Lung (tissue), 17 donors: ENCODE measurements at places on chromosomes 7 and 10. TPM values are rescaled to one million over a fixed set of nuclear protein-coding genes. Genes with fewer than 3 reads are reported as not detected.

GRCh38 chr7:133275008-133275407 lies 22.1 kb downstream of the EXOC4 start:
- no peaks in the 10 kb centered on the region for H3K4me1 ChIP-seq
- no peak overlapping the region for H3K4me3 ChIP-seq
- H3K36me3 ChIP-seq, result peaks cover 3% of the 10 kb centered on the region
- no peaks in the 10 kb centered on the region for H3K27me3 ChIP-seq
- no peak overlapping the region for H3K27ac ChIP-seq

- no peaks in the 10 kb centered on the region for H3K27me3 ChIP-seq
- peaks cover 4% of the 10 kb centered on the region for H3K36me3 ChIP-seq
- H3K4me1 ChIP-seq, result no peaks in the 10 kb centered on the region
- no peak for DNase-seq
Observed at GRCh38 chr10:114869520-114869892, 47.9 kb downstream of the FHIP2A start.

DNA sequence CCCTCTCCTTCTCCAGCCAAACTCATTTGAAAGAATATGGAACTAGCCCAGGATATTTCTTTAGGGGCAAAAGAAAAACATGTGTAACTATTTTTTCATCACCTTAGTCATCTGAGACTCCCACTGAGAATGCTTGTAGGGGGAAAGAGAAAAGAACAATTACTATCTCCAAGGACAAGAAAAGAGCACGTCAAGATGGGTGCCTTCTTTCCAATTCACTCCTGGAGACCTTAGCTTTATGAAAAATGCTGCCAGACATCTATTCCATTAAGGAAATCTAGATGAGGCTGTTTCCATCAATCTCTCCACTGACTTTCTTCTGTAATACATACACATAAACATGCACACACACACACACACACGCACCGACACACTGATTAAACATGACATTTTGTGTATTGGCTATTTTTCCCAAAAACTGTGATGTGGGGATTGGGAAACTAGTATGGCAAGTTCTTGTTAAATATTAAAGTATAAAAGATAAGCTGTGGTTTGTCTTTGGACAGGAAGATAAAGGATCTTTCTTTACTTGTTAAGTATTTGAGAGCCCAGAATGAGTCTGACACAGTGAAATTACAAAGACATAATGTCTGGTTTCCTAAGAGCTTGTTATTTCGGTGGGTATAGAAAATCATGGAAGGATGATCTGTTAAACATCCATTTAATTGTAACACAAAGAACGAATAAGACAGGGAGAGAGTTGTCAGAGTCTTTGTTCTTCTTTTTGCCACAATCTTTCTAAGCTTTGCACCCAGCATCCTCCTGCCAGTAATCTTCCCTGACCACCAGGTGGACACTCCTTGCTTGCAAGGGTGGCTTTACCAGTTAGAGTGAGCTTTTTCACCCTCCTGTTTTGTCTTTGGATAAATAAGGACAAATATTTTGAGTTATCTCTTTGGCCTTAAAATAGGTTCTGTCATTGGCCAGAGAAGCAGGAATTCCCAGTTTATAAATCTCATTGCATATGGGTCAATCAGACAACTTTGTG lies 177.3 kb upstream of the TMEM72 start:
- no peaks in the 10 kb centered on the region for H3K4me1 ChIP-seq
- peak; percentile 41 for DNase-seq
- no peak overlapping the region for H3K27ac ChIP-seq
- no peaks in the 10 kb centered on the region for H3K36me3 ChIP-seq

GRCh38 chr10:95341716-95342130 lies 50.9 kb upstream of the PDLIM1 start:
- H3K36me3 ChIP-seq, result peaks cover 7% of the 10 kb centered on the region
- no peak overlapping the region for H3K27ac ChIP-seq
- peaks cover 4% of the 10 kb centered on the region for H3K4me1 ChIP-seq
- peak; percentile 50 for DNase-seq
- no peaks in the 10 kb centered on the region for H3K27me3 ChIP-seq
- H3K4me3 ChIP-seq, result no peak overlapping the region

DNA sequence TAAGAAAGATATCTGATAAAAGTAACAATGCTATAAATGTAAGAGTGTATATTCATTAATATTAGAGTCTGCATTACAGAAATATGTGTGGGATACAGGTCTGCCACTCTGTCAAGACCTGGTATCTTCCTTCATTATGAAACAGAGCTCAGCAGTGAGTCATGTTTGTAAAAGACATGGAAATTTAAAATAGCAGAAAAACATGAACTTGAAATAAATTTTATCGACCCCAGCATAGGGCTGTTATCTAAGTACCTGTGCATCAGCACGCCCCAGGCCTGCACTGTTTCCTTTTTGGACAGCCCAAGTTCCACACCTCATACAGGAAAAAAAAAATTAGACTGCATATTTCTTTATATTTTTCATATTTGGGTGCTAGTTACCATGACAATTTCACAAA lies 58.0 kb upstream of the ZPBP start:
- H3K27ac ChIP-seq, result no peak overlapping the region
- H3K4me3 ChIP-seq, result no peak overlapping the region
- no peaks in the 10 kb centered on the region for H3K36me3 ChIP-seq
- DNase-seq, result no peak
- H3K4me1 ChIP-seq, result no peaks in the 10 kb centered on the region

GRCh38 chr10:79405221-79405994 lies 40.0 kb downstream of the ZCCHC24 start:
- H3K4me3 ChIP-seq, result no peak overlapping the region
- H3K27ac ChIP-seq, result no peak overlapping the region
- peaks cover 2% of the 10 kb centered on the region for H3K36me3 ChIP-seq
- DNase-seq, result peak; percentile 96
- H3K4me1 ChIP-seq, result peaks cover 74% of the 10 kb centered on the region

DNA sequence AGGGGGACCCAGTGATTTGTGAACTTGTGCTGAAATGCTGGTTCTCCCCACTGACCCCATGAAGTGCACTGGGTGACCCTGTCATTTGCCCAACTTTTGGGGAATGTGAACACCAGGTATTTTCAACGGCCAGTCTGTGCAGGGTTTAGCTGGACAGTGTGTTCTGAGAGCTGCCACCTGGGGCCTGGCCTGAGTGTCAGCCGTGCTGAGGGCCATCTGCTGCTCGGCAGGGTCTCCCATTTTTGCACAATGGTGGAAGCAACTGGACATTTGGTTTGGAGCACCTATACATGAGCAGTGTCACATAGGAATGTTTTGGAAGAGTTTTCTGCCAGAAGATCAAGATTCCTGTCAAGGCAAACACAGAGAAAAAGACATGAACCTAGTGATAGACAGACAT lies 5.2 kb downstream of the CHN2 start:
- no peak for DNase-seq
- H3K27ac ChIP-seq, result no peak overlapping the region
- peaks cover 14% of the 10 kb centered on the region for H3K4me1 ChIP-seq
- H3K36me3 ChIP-seq, result no peaks in the 10 kb centered on the region
- H3K27me3 ChIP-seq, result peaks cover 32% of the 10 kb centered on the region
- H3K4me3 ChIP-seq, result no peak overlapping the region

- no peaks in the 10 kb centered on the region for H3K27me3 ChIP-seq
- no peak overlapping the region for H3K4me3 ChIP-seq
- DNase-seq, result no peak
- H3K36me3 ChIP-seq, result no peaks in the 10 kb centered on the region
- no peaks in the 10 kb centered on the region for H3K4me1 ChIP-seq
- H3K27ac ChIP-seq, result no peak overlapping the region
Observed at GRCh38 chr10:121516093-121516865, 82.0 kb downstream of the FGFR2 start.

- H3K4me3 ChIP-seq, result no peak overlapping the region
- H3K36me3 ChIP-seq, result no peaks in the 10 kb centered on the region
- H3K27ac ChIP-seq, result no peak overlapping the region
- no peaks in the 10 kb centered on the region for H3K27me3 ChIP-seq
Observed at GRCh38 chr7:21851559-21851967, 94.1 kb downstream of the CDCA7L start.

GRCh38 chr10:132676193-132676891 lies 109.6 kb downstream of the NKX6-2 start:
- no peaks in the 10 kb centered on the region for H3K36me3 ChIP-seq
- no peak overlapping the region for H3K4me3 ChIP-seq
- H3K4me1 ChIP-seq, result no peaks in the 10 kb centered on the region
- DNase-seq, result no peak
- H3K27me3 ChIP-seq, result no peaks in the 10 kb centered on the region

DNA sequence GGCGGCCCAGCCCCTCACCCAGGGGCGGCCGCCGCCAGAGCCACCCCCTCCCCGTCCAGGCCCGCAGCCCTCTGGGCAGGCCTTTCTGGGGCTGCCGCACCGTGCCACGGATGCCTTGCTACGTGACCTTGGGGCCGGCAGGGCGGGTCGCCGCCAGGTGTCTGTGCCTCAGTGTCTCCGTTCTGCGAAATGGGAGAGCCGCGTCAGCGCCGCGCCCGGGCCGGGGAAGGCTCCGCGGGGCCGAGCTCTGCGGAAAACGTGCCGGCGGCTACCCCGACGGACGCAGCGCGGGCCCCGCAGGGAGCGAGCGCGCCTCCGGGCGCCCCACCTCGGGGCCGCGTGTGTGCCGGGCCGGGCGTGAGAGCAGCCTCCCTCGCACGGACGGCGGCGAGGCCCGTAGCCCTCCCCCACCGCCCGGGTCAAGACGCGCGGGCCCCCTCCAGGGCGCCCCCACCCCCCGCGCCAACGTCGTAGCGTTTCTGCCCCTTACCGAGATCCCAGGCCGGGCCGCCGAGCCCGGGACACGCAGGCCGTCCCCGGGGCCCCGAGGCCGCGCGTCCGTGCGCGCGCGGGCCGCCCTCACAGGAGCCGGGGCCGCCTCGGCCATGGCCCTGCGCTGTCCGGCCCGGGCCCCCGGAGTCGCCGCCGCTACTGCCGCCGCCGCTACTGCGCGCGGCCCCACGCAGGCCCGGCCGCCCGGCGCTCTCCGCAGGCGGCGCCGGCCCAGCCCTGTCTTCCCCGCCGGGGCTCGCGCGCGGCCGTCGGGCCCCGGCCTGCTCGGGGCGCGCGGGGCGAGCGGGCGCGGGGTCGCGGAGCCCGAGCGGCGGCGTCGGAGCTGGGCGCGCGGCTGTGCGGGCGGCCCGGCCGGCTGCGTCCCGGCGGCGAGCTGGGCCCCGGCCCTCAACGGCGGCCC lies 1.1 kb downstream of the ZNF777 start:
- H3K4me1 ChIP-seq, result peaks cover 6% of the 10 kb centered on the region
- H3K4me3 ChIP-seq, result peak overlapping the region; percentile 86
- H3K27ac ChIP-seq, result no peak overlapping the region
- H3K36me3 ChIP-seq, result peaks cover 9% of the 10 kb centered on the region
- DNase-seq, result peak; percentile 1

- peaks cover 2% of the 10 kb centered on the region for H3K36me3 ChIP-seq
- peaks cover 2% of the 10 kb centered on the region for H3K4me1 ChIP-seq
- no peaks in the 10 kb centered on the region for H3K27me3 ChIP-seq
- no peak overlapping the region for H3K4me3 ChIP-seq
Observed at GRCh38 chr10:121880895-121881294, 46.9 kb downstream of the ATE1 start.

DNA sequence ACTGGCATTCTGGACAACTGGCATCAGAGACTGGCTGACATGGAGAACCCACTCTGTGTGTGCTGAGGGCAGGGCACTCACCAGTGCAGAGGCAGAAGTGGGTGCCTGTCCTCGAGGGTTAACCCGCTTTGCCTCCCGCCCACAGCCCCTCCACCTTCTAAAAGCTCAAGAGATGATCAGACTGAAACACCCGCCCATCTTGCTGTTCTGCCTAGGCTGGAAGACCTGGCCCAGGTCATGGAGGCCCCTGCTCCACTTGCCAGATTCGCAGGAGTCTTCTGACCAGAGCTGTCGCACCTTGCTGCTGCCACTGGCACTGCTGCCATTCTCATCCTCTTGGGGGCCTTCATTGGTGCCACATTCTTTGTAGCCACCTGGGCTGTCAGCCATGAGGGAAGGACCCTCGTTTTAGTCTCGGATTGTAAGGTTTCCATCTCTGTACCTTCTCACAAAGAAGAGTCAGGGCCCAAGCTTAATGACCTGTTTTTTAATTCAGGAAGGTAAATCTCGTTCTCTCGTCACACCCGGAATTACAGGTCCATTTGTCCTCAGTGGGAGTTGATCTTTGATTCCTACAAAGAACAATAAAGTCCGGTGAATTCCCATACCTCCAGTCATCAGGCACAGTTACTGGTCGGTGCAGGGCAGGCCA lies 1.9 kb downstream of the CYREN start:
- peaks cover 41% of the 10 kb centered on the region for H3K4me1 ChIP-seq
- no peak for DNase-seq
- H3K27ac ChIP-seq, result peak overlapping the region; percentile 99
- H3K27me3 ChIP-seq, result no peaks in the 10 kb centered on the region
- H3K4me3 ChIP-seq, result no peak overlapping the region

DNA sequence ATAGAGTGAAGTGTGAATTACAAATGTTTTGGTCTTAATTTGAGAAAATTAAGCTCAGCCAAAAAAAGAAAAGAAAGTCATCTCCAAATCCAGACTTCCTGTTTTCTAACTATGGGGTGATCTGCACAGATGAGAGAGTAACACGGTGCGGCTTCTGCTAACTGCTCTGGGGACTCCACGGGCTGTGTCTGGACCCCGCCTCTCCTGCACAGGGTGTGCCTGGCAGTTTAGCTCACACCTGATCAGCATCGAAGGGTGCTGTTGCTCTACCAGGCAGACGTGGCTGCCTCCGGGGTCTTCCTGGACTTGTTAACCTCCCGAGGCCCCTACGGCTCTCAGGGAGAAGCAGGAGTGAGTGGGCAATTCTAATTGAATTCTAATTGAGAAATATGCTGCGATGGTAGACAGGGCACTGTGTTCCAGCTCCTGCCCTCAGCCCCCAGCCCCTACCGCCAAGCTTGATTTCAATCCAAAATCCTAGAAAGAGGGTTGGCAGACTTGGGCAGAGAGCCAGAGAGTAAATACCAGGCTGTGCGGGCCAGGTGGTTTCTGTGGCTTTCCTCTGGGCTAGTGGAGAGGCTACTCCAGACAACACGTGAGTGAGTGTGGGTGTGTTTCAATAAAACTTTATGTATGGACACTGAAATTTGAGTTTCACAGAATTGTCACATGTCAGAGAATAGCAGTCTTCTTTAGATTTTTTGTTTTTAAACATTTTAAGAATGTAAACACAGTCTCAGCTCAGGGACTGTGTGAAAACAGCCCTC lies 13.4 kb downstream of the SHH start:
- no peak for DNase-seq
- no peak overlapping the region for H3K4me3 ChIP-seq
- peaks cover 10% of the 10 kb centered on the region for H3K4me1 ChIP-seq
- H3K27me3 ChIP-seq, result peaks cover 24% of the 10 kb centered on the region
- no peaks in the 10 kb centered on the region for H3K36me3 ChIP-seq

Gene BET1
- 19.7 TPM for total RNA-seq

Gene CRPPA
- total RNA-seq, result 3.6 TPM

Gene CYCS
- 85.1 TPM for total RNA-seq

Gene LAMB1
- 285 TPM for total RNA-seq

Gene MARCHF5
- 38.1 TPM for total RNA-seq

Gene CYP26A1
- not detected for total RNA-seq

Gene GIMAP1
- total RNA-seq, result 9.5 TPM

Gene EGFR
- total RNA-seq, result 78.7 TPM

Gene CALN1
- 0.03 TPM for total RNA-seq

Gene VPS26A
- total RNA-seq, result 62.5 TPM

Gene TMEM248
- total RNA-seq, result 74.2 TPM

Gene AASS
- 98.4 TPM for total RNA-seq
